AG09309 (cell line): ENCODE measurements at places on chromosomes 16 and 17.

DNA sequence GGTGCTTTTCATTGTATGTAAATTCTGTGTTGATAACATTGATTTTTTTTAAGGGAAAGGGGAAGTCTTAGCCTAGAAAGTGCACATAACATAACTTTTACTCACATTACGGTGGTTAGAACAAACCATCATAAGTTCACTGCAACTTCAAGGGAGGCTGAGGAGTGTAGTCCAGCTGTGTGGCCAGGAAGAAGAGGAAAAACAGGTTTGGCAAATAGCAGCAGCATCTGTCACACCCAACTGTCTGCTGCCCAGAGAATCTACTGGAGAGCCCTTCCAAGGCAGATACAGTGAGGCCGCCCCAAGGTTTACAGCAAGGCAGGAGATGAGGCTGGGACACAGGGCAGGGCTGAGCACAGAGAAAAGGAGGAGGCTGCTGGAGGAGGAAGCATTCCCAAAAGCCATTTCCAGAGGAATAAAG, 60.6 kb downstream of the AIPL1 start:
- no peak for DNase-seq

GRCh38 chr16:25834101-25834500, 142.3 kb downstream of the HS3ST4 start:
- DNase-seq = no peak

- DNase-seq = no peak
These were observed 45.1 kb downstream of the SOX9 start for GRCh38 chr17:72165867-72166439.

GRCh38 chr17:29066606-29067005, 23.7 kb downstream of the PIPOX start:
- no peak for DNase-seq

DNA sequence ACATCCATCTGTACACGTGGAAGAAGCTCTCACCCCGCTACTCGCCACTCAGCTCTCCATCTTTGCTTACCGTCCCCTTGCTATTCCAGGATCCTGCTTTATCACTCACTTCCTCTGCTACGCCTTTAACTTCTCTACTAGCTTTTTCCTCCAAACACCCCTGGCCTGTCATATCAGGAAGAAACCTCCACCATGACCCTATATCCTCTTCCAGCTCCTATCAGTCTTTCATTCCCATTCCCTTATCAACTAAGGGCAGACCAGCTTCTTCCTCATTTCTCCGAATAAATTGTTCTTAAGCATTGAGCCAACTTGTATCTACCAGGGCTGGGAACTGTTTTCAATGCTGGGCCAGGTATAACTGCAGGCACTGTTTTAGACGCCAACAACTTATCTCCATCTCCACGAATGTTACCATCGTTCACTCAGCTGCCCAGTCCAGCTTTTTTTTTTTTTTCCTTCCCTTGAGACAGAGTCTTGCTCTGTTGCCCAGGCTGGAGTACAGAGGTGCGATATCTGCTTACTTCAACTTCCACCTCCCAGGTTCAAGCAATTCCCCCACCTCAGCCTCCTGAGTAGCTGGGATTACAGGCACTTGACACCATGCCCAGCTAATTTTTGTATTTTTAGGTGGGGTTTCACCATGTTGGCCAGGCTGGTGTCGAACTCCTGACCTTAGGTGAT, 4.3 kb downstream of the IQCK start:
- no peak for DNase-seq

GRCh38 chr17:75854881-75855309, 240 bp downstream of the WBP2 start:
- no peak for DNase-seq
